ENCODE measurements at places on chromosomes 11 and 22. TPM values are rescaled to one million over a fixed set of nuclear protein-coding genes. Genes with fewer than 3 reads are reported as not detected.

The NEFH gene
- 1.6 TPM for total RNA-seq

The LRRC56 gene
- total RNA-seq, result 1.2 TPM

GRCh38 chr11:44671234-44671633 lies 55.5 kb upstream of the TSPAN18 start:
- no peak overlapping the region for H3K4me3 ChIP-seq
- H3K27me3 ChIP-seq, result no peaks in the 10 kb centered on the region
- H3K27ac ChIP-seq, result no peak overlapping the region
- H3K36me3 ChIP-seq, result no peaks in the 10 kb centered on the region

The NLRP10 gene
- not detected for total RNA-seq

GRCh38 chr11:41866525-41866924 lies 407.1 kb upstream of the LRRC4C start:
- DNase-seq, result no peak
- no peak overlapping the region for H3K4me3 ChIP-seq
- no peaks in the 10 kb centered on the region for H3K4me1 ChIP-seq
- no peak overlapping the region for H3K27ac ChIP-seq
- H3K27me3 ChIP-seq, result no peaks in the 10 kb centered on the region
- no peaks in the 10 kb centered on the region for H3K36me3 ChIP-seq

DNA sequence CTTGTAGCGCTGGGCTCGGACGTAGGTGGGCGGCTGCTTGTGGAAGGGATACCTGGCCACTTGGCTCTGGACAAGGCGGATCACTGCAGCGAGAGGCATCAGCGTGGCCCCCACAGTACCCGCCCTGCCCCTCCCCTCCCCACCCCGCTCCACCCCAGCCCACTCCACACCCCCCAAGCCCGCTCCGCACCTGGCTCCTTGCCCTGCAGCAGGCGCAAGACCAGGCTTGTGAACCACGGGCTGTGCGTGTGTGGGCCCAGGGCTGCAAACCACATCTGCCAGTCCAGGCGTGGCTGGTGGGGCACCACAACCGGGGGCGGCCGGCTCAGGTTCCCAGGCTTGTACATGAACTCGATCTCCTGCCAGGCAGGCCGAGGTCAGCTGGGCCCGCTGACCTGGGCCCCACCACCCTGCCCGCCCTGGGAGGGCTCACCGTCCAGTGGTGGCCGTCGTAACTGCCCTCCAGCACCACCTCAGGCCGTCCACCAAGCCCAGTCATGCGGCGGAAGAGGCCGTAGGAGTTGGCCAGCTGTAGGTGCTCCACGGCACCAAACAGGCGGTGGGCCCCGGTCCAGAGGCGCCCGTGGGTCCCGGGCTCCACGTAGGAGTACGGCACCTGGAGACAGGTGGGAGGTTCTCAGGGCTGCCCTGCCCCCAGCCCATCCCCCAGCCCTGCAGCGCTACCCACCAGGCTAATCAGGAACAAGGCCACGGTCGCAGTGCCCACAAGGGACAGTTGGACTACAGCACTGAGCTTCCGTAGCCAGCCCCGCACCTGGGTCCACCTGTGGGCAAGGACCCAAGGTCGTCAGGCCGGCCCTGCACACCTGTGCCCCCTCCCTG lies 2.9 kb downstream of the LMF2 start:
- DNase-seq, result no peak
- H3K4me3 ChIP-seq, result no peak overlapping the region
- H3K27me3 ChIP-seq, result no peaks in the 10 kb centered on the region
- peaks cover 3% of the 10 kb centered on the region for H3K36me3 ChIP-seq
- peaks cover 9% of the 10 kb centered on the region for H3K4me1 ChIP-seq
- no peak overlapping the region for H3K27ac ChIP-seq

DNA sequence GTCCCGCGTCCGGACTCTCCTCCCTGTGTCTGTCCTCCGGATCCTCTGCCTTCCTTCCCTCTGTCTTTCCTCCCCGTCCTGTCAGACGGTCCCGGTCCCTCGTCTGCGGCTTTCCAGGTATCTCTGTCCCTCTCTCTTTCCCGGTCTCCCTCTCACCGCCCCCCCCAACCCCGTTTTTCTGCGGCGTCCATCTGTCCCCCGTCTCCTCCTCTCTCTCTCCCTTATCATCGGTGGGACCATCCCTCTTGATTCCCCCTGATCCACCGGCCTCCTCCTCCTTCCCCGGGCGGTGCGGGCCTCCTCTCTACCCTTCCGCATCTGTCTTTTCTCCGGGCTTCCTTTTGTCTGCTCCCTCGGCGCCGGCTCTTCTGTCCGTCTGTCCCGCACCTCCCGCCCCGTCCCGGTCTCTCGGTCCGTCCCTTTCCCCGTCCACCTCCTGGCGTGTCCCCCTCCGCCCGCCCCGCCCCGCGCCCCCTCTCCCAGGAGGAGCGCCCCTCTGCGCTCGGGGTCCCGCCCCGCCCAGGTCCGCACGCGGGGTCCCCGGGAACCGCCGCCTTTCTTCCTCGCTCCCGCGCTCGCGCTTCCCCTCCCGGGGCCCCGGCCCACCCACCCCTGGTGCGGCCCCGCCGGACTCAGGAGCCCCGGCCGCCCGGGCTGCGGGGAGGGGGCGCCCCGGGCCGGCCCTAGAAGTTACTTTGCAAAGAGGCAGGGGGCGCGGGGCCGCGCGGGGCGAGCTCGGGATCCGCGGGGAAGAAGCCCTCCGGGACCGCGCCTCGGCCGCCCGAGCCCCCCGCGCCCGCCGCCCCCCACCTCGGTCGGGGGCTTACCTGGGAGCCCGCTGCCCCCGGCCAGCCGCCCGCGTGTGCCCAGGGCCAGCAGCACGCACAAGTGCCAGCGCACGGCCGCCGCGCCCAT lies 568 bp downstream of the SCUBE1 start:
- no peak overlapping the region for H3K27ac ChIP-seq
- H3K4me3 ChIP-seq, result peak overlapping the region; percentile 49
- DNase-seq, result no peak
- peaks cover 12% of the 10 kb centered on the region for H3K4me1 ChIP-seq
- H3K36me3 ChIP-seq, result no peaks in the 10 kb centered on the region

The MS4A4A gene
- not detected for total RNA-seq

- H3K4me1 ChIP-seq, result peaks cover 12% of the 10 kb centered on the region
- no peak overlapping the region for H3K27ac ChIP-seq
- H3K27me3 ChIP-seq, result no peaks in the 10 kb centered on the region
- no peaks in the 10 kb centered on the region for H3K36me3 ChIP-seq
- DNase-seq, result peak; percentile 21
Measured at GRCh38 chr11:114340311-114341131, 44.3 kb downstream of the NNMT start.

The CD6 gene
- total RNA-seq, result 313 TPM

The CCDC87 gene
- total RNA-seq, result 0.10 TPM

The OR2AG1 gene
- not detected for total RNA-seq

The HEPHL1 gene
- not detected for total RNA-seq

The XNDC1N gene
- total RNA-seq, result 21.7 TPM

GRCh38 chr11:69321877-69322361 lies 28.0 kb downstream of the MYEOV start:
- H3K4me3 ChIP-seq, result no peak overlapping the region
- peaks cover 7% of the 10 kb centered on the region for H3K4me1 ChIP-seq
- no peaks in the 10 kb centered on the region for H3K27me3 ChIP-seq
- no peak for DNase-seq

DNA sequence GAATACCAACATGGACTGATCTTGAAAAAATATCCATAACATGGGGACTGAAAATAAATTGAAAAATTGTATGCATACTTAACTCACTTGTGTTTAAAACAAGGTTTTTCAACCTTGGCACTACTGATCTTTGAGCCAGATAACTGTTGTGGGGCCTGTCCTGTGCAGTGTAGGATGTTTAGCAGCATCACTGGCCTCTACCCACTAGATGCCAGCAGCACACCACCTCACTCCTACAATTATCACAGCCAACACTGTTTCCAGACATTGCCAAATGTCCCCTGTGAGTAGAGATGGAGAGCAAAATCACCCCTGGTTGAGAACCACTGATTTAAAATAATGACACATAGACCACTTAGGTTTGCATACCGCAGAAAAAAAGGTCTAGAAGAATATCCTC lies 45.0 kb upstream of the SLC1A2 start:
- no peak overlapping the region for H3K27ac ChIP-seq

DNA sequence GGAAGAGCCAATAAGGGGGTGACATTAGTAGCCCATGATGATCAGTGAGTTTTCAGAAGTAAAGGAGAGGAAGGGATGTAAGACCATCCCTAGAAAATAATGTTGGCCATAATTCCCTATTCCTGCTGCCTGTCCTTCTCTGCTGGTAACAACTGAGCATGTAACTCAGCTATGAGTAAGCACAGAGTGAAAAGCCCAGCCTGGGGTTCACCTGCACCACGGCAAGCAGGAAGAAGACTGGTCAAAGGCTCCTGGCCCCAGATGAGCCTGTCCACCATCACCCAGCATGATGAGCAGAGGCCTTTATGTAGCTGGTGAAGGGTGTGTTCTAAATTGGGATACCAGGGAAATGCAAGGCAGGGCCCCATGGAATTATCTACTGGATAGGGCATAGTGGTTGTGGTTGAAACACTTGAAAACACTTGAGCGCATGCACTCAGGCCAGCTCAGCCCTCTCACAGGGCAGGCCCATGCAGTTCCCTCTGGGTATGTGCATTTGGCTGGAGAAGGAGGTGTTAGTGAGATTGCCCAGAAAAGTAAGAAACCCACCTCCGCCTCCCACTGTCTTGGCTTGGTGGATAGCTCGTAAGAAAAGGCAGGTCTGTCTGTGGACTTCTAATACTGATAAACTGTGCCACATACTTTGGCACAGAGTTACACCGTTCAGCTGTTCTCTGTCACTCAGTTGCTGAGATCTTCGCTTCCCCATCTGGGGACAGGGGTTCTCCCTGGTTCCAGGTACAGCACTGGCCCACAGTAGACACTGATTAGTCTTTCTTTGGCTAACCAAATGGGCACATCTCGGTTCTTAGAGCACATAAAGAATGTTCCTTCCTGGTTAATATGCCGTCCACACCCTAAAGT lies 86.8 kb downstream of the AMOTL1 start:
- no peaks in the 10 kb centered on the region for H3K4me1 ChIP-seq
- no peak overlapping the region for H3K4me3 ChIP-seq
- H3K27me3 ChIP-seq, result no peaks in the 10 kb centered on the region
- DNase-seq, result no peak
- H3K27ac ChIP-seq, result no peak overlapping the region
- no peaks in the 10 kb centered on the region for H3K36me3 ChIP-seq

The TMPRSS13 gene
- total RNA-seq, result 3.0 TPM

GRCh38 chr11:67303132-67303834 lies at the start of gene SSH3:
TSS of gene SSH3 (plus strand) at chr11:67303530. CDS start at chr11:67303626, 96 bp downstream.
- H3K27me3 ChIP-seq, result no peaks in the 10 kb centered on the region
- H3K4me3 ChIP-seq, result peak within 1 kb of the TSS; percentile 67
- H3K36me3 ChIP-seq, result peaks cover 3% of the 10 kb centered on the region
- peak; percentile 76 for DNase-seq
- no peak within 1 kb of the TSS for H3K27ac ChIP-seq
- no peaks in the 10 kb centered on the region for H3K4me1 ChIP-seq

DNA sequence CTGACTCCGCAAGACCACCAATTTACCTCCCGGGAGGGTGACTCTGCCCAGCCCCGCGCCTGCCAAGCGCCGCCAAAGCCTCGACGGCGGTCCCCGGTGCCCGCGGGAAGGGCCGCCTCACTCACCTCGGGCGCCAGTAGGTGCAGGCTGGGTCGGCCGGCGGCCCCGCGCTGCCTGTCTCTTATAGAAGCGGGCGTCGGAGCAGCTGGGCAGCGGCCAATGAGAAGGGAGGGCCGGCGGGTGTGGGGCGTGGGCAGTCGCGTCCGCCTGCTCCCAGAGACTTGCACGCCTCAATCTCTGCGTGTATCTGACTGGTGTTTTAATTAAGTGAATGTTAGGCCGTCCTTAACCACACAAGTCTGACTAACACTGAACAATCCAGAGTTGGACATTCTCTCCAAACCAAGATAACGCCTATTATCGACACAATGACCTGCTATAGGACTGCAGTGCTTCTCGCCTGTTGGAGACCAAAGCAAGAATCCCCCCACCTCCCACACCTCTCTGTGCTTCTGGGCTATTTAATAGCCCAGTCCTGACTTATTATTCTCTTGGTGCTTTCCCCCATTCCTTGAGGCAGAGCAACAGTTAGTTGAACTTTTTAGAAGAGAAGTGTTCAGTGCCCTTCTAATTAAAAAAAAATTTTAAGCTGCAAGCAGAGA lies at the start of gene TPH1:
Gene TPH1, minus strand, starts transcription at position 154 of the 662 bp plus-strand sequence. CDS start 5,507 bp downstream, outside the sequence.
- H3K4me1 ChIP-seq, result no peaks in the 10 kb centered on the region
- peaks cover 23% of the 10 kb centered on the region for H3K27me3 ChIP-seq
- no peak within 1 kb of the TSS for H3K4me3 ChIP-seq
- no peaks in the 10 kb centered on the region for H3K36me3 ChIP-seq
- H3K27ac ChIP-seq, result no peak within 1 kb of the TSS

DNA sequence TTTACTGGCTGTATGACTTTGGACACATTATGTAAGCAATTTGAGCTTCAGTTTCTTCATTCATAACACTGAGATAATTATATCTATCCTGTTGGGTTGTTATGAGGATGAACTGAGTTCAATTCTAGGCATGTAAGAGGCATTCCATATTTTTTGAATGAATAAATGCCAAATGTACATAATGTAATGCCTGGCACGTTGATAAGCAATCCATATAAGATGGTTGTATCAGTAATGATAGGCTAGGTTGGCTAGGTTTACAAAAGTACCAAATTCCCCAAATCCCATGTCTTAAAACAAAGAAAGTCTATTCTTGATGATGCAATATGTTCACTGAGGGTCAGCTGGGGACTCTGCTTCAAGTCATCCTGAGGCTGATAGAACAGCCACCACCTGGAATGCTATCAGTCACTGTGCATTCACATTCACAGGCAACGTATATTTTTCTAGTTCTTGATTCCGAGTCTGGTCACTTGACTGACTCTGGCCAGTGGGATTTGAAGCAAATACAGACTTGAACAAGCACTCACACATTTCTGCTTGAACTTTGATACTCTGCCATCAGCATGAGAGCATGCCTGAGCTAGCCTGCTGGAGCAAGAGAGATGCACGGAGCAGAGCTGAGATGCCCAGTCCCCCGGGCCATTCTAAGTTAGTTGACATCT lies 104.0 kb upstream of the TIMP3 start:
- peaks cover 17% of the 10 kb centered on the region for H3K27me3 ChIP-seq
- H3K36me3 ChIP-seq, result no peaks in the 10 kb centered on the region
- no peak for DNase-seq
- H3K4me3 ChIP-seq, result no peak overlapping the region
- no peak overlapping the region for H3K27ac ChIP-seq
- no peaks in the 10 kb centered on the region for H3K4me1 ChIP-seq
